ENCODE measurements at places on chromosomes 2 and 18. TPM values are rescaled to one million over a fixed set of nuclear protein-coding genes. Genes with fewer than 3 reads are reported as not detected.

DNA sequence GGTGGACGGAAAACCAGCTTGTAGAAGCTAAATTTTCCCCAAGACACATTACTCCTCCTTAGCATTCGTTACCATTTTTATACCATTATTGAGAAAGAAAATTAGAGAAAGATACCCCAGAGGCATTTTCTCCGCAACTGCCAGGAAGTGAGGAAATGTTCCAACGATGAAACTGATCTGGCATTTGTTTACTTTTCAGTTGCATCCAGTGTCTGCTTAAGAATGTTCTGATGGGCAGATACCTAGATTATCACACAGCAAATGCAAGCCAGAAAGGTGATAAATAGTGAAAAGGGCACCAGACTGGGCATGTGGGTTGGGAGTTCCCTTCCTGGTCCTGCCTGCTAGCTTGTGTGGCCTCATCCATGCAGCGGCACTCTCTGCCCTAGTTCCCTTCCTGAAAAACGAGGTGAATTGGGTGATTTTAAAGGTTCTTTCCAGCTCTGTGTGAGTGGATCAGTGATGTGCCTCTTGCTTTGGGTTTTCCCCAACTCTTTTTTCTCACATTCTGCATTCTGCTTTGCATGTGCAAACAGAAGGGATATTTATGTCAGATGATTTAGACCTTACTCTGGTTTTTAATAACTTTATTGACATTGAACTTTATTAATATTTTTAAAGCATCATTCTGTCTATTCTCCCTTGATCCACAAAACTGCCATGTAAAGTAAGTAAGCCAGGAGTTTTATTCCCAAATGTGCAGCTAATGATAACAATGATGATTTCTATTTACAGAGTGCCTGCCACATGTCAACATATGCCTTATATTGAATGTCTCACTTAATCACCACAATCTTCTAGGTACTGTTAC lies 139.6 kb downstream of the INSIG2 start:
- DNase-seq: no peak

The GALNT5 gene
- 1.6 TPM for total RNA-seq

The COLEC11 gene
- 1.0 TPM for total RNA-seq

DNA sequence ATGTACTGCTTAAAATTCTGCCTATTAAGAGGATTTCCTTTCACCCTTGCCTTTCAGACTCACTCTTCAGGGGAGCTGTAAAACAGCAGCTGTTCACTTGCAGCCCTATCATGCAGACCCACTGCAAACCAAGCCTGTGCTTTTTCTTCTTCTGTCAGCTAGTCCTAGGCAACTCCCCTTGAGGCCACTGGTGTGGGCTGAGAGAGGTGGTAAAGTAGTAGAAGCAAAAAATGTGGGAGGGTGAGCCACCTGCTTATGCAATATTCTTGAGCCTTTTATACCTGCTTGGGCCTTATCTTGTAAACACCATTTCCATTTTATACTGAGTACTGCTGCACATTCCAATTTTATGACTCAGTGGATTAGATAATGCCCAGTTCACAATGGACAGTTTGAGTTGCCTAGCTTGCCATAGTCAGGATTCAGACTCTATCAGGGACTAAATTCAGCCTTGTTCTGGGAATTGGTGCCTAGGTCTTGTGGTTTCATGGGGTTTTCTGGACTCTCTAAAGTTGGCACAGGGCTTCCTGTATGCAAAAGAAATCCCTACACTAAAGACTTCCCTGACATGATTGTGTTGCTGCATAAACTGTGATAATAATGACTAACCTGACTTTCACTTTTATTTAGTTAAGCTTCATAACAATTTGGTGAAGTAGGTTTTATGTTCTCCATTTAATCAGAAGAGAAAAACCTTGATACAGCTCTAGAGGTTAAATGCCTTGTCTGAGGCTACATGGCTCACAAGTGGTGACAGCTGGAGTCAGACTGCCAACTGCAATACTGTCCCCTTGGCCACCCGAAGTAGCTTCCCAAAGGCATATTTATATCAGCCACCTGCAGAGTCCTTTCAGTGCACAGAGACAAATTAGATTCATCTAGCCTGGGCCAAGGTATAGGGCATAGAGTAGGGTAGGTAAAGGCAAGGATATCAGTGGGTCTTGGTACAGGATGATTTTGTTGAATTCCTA lies 47.4 kb upstream of the KDM3A start:
- no peak for DNase-seq

- DNase-seq: no peak
Measured at GRCh38 chr2:53701221-53701620, 66.4 kb upstream of the CHAC2 start.

- no peak for DNase-seq
Measured at GRCh38 chr2:47214990-47215389, 59.9 kb upstream of the STPG4 start.

Measured in breast epithelium (tissue), 4 donors.